ENCODE measurements at places on chromosomes 5 and 9.

DNA sequence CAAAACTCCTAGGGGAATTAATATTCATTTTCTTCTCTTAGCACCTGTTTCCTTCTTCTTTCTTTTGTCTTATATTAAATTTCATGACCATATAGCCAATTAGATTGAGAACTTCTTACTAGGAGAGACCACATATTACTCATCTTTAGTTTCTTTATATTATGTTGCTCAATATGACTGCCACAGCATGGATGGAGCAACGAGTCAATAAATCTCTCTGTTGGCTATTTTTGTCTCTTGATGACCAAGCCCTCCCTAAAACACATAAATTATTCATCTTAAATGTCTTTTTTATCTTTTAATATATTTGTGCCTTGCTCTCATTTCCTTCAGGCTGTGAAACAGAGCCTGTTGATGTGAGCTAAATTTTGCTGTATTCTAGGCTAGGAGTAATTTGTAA, 123.0 kb downstream of the ADAMTSL1 start:
- no peak for DNase-seq

- DNase-seq: no peak
Observed at GRCh38 chr5:147446523-147446922, 63.3 kb downstream of the DPYSL3 start.

DNA sequence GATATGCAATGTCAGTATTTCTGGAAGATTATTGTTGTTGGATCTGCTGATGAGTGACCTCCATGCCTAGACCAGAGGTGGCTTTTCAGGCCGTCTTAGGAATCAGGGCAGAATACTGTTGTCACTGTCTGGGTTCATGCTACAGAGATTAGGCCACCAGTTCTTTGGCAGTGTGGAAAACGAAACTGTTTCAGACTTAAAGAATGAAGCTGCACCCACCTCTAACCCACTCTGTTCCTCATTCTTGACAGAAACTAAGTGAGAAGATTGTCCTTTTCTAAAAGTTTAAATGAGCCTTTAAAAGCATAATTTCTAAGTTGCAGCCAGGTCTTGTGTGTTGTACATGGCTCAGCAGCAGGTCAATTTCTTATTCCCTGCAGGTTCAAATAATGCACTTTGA, 444.3 kb downstream of the ENC1 start:
- DNase-seq: no peak

DNA sequence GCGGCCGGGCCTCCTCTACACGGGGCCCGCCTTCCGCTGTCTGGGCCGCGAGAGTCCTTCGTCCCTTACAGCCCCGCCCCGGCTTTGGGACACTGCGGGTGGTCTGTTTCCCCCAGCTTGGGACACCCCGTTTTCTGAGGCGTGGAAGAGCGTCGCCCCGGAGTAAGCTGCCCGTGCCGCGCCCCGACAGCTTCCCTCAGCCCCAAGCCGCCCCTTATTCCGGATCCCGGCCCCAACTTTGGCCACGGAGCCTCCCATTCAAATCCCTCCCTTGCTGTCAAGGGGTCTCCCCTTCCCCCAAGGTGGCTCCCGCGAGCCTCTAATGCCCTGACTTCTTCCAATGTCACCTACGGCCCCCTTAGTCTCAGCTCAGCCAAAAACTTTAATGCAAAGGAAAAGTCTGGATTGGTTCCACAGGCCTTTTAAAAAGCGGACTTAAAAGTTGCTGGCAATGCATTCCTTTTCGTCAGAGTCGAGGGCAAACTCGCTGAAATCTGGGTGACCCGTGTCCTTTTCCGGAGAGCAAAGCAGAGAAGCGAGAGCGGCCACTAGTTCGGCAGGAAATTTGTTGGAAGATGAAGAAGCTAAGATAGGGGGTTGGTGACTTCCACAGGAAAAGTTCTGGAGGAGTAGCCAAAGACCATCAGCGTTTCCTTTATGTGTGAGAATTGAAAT, 19.8 kb downstream of the EXOSC2 start:
- peak; percentile 45 for DNase-seq

All from hematopoietic multipotent progenitor cell treated with erythropoietin and hydrocortisone succinate and interleukin-3 and kit ligand, for 6 days (in vitro differentiated cells).